ENCODE measurements at places on chromosomes 6 and 20.

- peak; percentile 60 for DNase-seq
Measured at GRCh38 chr6:155314773-155315515, 660 bp upstream of the TFB1M start.

DNA sequence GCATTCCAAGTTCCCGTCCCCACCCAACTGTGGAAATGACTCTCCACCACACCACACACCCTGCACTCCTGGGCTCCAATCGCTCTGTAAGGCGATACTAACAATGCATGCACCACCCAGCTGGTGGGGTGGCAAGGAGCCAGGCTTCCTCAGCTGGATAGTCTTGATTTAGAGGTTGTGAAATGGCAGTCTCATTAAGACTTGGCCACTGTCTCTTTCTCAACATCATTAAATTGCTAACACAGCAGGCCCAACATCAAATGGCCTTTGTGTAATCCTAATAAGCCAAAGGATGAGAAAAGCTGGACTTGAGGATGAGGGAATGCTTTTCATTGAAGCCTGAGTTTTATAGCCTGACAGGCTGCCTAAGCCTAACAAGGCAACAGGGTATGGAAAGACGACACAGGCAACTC is 223.7 kb downstream of the GMDS start:
- DNase-seq, result no peak

- DNase-seq, result no peak
Measured at GRCh38 chr6:37289931-37290330, 32.0 kb upstream of the TMEM217 start.

GRCh38 chr6:99431901-99432300 is 6.8 kb upstream of the PNISR start:
- DNase-seq, result no peak

DNA sequence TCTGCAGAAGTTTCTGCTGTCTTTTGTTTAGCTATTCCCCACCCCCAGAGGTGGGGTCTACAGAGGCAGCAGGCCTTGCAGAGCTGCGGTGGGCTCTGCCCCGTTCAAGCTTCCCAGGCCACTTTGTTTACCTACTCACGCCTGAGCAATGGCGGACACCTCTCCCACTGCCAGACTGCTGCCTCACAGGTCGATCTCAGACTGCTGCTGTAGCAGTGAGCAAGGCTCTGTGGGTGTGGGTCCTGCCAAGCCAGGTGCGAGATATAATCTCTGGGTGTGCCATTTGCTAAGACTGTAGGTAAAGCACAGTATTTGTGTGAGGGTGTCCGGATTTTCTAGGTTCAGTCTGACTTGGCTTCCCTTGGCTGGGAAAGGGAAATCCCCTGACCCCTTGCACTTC is 23.6 kb upstream of the ZNF337 start:
- DNase-seq, result no peak

GRCh38 chr6:44052419-44053023 is 74.7 kb downstream of the MRPL14 start:
- no peak for DNase-seq

GRCh38 chr6:139764498-139764986 is 390.1 kb upstream of the CITED2 start:
- DNase-seq, result peak; percentile 11

DNA sequence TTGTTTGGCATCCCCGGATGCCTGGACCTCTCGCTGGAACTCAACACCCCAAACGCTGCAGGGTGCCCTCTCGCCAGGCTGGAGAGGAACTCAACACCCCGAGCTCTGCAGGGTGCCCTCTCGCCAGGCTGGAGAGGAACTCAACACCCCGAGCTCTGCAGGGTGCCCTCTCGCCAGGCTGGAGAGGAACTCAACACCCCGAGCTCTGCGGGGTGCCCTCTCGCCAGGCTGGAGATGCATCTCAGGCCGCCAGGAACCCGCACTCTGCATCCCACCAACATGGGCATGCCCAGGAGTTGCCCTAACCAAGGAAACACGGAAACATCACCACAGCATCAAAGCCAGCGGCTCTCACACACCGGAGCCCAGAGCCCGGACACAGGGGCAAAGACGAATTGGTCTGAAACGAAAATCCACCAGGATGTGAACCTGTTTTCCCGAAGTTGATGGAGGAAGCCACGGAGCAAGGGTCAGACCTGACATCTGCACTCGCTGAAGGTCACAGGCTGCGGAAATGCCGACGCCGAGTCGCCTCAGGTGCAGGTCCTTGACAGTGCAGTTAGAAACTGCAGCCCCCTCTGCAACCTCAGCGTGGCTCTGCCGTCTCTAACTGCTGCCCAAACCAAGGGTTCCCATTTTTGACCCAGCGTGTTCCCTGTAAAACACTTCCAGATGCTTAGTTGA is 37.5 kb downstream of the DLL1 start:
- DNase-seq, result no peak

DNA sequence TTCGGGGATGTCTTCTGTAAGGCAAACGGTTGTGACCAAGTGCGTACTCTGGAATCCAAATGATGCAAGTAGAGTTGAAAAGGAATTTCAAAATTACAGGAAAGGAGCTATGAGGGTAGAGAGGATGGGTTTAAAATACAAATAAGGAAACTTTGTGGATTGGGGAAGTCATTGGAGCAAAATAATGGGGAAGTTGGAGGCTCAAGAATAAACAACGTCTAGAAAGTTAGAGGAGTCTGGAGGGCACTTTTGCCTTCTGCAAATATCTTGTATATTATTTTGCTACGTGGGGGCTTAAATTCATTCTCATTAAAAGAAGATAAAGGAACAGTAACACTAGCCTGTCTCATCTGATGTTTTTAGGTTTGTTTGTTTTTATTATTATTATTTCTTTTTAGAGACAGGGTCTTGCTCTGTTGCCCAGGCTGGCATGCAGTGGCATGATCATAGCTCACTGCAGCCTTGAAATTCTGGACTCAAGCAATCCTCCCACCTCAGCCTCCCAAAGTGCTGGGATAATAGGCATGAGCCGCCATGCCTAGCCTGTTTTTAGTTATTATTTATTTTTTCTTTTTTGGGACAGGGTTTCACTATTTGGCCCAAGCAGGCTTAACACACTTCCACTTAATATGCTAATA is 55.0 kb upstream of the TNFAIP3 start:
- no peak for DNase-seq

DNA sequence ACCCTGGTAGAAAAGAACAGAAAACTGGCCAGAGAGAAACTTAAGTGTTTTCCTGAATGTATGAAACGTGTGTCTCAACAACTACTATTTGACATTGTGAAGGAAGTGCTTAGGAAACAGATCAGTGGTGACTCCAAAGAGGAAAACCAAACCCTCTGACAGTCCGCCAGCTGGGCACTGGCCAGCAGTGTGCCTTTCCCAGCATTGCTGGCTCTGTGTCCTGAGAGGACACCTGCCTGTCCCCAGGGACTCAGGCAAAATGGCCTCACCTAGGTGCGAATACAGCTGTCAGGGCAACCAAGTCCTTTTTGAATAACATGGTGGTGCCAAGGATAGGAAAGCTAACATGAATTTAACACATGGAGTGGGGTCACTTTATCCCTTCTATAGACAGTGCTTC is 72.5 kb downstream of the NDUFAF5 start:
- no peak for DNase-seq

GRCh38 chr20:40875116-40876085 is 153.2 kb upstream of the TOP1 start:
- no peak for DNase-seq

DNA sequence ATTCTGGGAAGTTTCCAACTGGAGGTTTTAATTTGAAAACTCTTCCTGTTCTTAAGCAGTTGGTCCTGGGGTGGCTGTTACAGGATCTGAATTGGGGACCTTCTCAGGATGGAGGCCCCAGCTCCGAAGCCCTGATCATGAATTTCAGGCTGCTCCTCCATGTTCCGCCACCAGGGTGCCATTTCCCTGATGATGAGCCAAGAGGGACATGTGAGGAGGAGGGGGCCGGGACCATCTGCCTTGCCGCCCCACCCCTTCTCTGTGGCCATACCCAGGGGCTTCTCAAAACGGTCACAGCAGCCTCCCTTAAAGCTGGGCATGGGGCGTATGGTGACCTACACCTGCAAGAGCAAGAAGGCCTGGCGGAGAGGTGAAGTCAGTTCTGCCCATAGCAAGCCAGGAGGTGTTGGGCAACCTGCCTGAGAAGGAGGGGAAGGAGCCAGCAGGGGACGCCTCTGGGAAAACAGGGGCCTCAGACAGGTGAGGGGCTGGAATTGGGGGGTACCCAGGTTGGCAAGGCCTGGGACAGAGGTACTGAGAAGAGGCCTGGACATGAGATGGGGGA is 3.6 kb upstream of the BAK1 start:
- no peak for DNase-seq

DNA sequence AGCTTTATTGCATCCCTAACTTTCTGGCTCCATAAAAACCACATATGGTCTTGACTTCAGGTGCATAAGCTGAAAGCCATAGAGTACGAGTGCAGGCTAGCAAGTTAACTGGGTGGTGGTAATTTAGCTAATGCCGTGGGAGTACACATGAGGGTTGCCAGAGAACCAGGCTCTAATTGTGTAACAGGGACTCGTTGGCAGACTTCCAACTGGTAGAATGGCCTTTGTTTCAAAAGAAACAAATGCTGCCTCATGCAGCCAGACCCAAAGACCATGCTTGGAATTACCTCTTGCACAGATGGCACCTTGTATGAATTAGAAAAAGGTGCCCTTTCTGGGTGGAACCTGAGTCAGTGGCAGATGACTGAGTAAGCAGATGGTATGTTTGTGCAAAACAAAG is 73.2 kb downstream of the LY86 start:
- DNase-seq, result no peak

DNA sequence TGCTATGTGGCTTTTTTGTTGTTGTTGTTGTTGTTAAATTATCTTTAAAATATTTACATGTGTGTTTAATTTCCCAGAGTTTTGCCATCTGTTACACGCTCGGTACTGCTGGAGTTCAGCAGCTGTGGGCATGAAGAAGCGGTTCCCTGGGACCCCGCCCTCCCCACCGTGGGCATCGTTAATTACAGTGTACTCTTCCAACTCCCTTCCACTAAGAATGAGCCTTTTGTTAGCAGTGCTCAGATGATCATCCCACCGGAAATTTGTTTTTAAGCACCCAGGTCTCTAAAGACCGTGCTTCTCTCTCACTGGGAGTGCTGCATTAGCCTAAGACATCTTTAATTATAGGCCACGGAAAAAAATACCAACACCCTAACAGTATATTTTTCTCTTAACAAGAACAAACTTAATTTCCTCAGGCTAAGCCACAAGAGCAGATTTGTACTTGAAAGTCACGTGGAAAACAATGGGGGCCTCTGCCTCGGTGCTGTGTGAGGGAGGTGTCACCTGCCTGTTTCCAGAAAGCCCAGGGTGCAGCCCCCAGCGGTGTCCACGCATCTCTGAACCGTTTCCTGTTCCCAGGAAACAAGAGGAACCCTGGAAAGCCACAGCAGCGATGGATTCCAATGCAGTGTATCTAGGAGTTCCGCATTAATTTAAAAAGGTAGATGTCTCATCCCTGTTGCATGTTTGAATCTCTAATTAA is 113.3 kb upstream of the FRMD1 start:
- DNase-seq, result no peak

DNA sequence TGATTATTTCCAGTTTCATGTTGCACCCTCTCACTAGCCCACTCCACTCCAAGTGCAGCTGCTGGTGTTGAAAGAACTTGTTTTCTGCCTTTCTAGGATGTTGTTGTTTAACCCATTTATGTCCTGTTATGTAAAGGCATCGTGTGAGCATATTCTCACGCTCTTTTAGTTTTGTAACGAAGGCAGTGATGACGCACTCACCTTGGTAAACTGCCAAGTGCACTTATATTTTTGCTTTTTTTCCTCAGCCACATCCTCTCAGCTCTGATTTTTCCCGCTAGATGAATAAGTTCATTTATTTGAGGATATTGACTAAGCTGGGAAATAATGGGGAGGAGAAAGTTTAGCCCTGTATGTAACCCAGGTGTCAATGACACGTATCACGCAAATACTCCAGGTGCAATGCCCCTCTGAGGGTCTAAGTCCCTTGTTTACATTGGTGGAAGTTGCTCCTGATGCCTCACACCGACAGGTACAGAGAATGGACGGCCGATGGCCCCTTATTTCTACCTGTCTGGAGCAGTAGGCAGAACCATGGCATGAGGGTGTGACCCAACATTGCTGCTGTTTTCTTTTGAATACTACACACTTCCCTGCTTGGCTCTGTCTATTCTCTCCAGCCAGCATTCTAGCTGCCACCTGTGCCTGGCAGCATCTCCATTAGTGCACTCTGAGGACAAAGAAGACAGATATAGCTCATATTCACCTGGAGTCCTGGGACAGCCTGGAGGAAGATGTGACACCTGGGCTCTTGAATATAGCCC is 132.7 kb upstream of the SLC24A3 start:
- no peak for DNase-seq

GRCh38 chr6:24445704-24446103 is 43.0 kb downstream of the MRS2 start:
- DNase-seq, result no peak

GRCh38 chr6:2639896-2640295 is 110.8 kb downstream of the MYLK4 start:
- DNase-seq, result no peak

DNA sequence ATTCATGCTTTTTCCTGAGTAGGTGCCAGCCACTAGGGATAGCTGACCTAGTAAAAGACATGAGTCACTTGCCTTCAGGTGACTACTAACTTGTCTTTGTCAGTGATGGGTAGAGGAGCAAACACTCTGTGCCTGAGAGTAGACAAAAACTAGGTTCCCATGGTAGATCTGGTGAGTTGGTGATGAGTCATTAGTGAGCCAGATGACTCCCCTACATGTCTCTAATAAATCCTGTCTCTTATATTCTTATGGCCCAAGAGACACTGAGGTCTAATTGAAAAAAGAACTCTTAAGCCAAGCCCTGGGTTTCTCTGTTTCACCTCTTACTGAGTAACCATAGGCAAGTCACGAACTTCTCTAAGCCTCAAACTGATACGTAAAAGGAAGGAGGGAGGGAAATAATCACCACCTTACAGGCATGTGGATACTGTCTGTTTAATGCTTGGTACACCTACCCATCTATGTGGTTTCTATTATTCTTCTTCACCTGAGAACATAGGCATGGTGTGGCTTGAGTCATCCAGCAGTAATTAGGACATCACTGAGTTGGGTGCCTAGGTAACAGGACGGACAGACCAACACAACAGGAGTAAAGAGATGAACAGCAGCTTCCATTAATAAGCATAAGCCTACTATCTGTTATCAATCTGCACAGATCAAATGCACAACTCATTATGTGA is 20.3 kb downstream of the TTPAL start:
- peak; percentile 15 for DNase-seq

- no peak for DNase-seq
Measured at GRCh38 chr20:3464166-3464565, 6.7 kb upstream of the ATRN start.

GRCh38 chr20:64058536-64058935 is 4.5 kb upstream of the TCEA2 start:
- no peak for DNase-seq

GRCh38 chr6:149464411-149464810 is 20.4 kb downstream of the ZC3H12D start:
- no peak for DNase-seq
